ENCODE measurements at places on chromosomes 3 and 15.

- no peak for DNase-seq
These were observed 232.1 kb upstream of the CDIN1 start for GRCh38 chr15:36347272-36347858.

DNA sequence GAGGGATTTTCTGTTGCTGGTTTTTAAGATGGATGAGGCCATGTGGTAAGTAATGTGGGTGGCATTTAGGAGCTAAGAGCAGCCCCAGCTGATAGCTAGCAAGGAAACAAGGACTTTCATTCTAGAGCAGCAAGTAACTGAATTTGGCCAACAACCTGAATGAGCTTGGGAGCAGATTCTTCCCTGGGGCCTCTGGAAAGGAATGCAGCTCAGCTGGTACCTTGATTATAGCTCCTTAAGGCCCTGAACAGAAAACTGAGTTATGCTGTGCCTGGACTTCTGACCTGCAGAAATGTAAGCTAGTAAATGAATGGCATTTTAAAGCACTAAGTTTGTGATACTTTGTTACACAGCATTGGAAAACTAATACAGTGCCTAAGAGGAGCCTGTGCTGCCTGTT, 565.5 kb downstream of the PDCD6IP start:
- no peak for DNase-seq

DNA sequence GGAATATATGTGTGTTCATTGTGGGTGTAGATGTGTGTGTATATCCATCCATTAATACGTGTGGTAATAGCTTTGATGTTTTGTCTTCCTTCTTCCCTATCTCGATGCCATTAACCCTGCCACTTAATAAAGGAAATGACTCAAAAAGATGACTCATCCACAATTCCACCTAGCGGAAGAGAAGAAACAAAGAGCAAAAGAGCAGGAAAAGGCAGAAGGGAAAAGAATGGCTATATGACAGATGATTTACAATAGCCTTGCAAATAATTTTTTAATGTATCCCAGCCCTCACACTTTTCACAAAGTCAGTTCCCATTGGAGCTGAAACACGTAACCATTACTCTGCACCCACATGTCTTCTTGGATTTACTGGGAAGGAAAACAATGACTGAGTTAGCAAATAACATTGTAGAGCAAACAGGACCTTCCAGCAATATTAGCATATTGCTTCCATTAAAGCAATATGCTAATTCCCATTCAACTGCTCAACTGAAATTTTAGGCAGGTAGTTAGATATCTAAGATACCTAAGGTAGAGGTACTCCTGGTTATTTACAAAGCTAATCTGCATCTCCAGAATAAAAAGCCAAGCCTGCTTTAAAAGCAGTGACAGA, 197.2 kb downstream of the KCNAB1 start:
- DNase-seq: no peak

DNA sequence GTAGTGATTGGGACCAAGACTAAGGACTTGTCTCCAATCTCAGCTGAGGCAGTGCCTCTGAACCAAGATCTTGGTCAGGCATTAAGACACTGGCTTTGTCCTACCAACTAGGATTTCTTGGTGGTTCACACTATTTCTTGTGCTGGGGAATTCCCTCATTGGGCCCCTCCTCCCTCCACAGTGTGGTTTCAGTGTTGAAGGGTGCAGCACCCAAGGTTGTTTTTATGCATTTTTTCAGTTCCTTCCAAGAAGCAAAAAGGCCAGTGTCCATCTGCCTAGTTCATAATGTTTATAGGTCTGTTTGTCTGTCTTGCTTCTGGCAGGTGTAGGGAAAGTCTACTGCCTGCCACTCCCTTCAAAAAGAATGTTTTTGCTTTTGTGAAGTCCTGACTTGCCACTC, 10.6 kb upstream of the ITPKA start:
- DNase-seq: no peak

DNA sequence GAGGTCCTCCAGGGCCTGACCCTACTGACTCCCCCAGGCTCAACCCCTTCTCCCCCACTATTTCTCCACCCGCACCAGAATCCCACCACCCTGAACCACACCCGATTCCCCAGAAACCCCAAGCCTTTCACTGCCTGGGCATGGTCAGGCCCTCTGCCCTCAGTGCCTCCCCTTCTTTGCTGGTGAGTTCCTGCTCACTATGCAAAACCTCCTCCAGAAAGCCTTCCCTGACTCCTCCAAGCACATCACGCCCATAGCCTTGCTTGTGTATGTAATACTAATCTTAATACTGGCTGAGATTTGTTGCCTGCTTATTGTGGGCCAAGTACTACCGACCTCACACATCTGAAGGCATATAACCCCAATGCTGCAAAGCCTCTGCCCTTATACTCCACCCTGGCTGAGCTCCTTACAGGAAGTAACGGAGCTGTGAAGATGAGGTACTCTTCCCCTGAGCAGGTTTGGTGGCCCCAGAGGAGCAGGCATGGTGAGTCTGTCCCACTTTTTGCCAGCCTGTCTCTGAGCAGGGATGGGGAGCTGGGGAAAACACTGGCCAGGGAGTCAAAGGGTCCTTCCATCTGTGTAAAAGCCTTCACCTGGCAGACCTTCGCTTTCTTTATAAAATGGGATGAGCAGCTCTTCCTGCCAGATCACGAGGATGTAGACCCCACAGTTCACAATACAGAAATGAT, 9.5 kb downstream of the RAB6B start:
- DNase-seq: no peak

GRCh38 chr15:34366271-34367065, 528 bp downstream of the LPCAT4 start:
- DNase-seq: peak; percentile 74

- no peak for DNase-seq
These were observed 517.7 kb upstream of the TBL1XR1 start for GRCh38 chr3:177714945-177715344.

DNA sequence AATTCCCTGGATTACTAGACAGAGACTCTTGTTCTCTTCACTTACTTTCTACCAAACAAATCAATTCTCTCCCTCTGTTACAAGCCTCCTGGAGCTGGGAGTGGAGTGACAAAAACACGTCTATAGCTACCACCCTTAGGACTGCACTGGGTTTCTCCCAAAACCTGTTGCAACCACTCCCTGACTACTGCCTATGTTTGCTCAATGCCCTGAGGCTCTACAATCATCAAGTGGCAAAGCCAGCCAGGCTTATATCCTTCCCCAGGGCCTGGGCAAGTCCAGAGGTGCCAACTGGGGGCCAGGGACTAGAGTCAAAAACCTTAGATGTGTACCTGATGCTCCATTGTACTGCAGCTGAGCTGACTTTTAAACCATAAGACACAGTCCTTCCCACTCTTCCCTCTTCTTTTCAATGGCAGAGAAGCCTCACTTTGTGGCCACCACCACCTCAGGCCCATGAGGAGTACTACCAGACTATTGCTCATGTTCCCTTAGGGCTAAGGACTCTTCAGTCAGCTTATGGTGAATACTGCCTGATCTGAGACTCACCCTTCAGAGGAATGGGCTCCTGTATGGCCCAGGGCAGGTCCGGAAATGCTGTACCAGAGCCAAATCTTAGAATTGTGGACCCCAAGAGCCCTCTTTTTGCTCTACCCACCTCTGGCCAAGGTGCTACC, 125.4 kb upstream of the PLCL2 start:
- no peak for DNase-seq

GRCh38 chr3:114408736-114409670, 115.2 kb downstream of the TIGIT start:
- no peak for DNase-seq

GRCh38 chr15:100809587-100809986, 70.0 kb upstream of the ALDH1A3 start:
- DNase-seq: no peak

DNA sequence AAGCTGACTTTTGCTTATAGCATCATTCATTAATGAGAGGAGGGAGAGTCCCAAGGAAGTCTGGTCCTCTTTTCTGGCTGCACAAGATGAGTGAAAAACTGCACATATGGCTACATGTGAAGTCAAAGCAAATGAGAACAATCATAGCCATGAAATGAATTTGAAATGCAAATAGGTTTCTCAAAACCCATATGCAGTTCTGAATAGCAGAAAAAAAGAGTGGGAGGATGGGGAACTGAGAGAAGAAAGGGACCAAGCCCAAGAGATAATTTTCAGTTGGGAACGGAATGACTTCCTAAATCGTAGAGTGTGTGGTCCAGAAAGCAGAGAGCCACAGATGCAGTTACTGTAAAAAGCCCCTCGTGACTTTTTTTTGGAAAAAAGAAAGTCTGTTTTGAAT, 66.3 kb downstream of the GTPBP8 start:
- no peak for DNase-seq

DNA sequence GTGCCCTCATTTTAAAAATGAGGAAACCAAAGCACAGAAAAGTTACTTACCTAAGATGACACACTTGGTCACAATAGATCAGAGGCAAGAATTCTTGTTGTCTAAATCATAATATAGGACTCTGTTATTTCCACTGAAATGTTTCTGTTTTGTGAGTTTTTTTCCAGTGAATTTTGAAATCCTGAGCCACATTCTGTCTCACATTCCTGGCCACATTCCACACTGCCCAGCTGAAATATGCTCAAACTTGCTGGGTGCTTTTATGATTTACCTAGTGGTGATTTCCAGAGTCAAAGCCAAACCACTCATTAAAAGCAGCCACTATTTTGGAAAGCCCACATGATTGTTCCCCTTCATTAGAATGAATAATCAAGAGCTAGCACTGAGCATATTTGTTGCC, 82.3 kb upstream of the NPHP3 start:
- no peak for DNase-seq

GRCh38 chr15:88242586-88243555, 13.7 kb downstream of the NTRK3 start:
- no peak for DNase-seq

GRCh38 chr15:66454143-66454542, 43.4 kb downstream of the SNAPC5 start:
- DNase-seq: no peak

DNA sequence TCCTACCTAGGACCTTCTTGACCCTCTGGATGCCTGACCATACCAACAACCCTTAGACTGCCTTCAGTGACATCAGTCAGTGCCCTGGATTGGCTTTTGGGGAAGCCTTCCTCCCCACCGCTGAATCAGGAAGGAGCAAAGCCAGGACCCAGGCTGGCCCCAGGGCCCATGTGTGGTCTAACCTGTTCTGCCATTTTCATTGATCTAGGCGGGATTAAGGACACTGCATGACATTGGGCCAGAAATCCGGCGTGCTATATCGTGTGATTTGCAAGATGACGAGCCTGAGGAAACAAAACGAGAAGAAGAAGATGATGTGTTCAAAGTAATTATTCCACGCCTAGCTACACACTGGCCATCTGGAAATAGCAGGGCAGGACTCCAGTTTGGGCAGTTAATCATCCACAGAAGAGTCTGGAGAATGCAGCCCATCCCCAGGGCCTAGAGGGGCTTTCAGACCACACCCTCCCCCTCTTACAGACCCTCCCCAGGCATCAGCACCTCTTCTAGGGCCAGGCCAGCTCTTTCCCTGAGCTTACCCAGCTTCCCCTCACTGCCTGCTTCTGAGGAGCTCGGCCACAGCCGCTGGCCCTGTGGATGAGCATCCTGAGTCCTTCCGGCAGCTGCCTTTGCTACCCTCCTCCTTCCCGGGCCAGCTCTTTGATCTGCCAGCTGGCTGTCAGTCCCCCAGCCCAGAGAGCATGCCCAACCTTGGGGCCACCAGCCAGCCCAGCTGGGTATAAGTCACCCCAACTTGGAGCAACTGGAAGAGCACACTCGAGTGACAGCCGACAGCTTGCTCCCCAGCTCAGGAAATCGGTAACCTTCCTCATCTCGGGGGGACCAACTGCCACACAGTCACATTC, 45.9 kb downstream of the CHDH start:
- DNase-seq: no peak

GRCh38 chr15:73282567-73283365, 86.0 kb downstream of the HCN4 start:
- no peak for DNase-seq

- no peak for DNase-seq
These were observed 328.9 kb upstream of the TBL1XR1 start for GRCh38 chr3:177525987-177526712.

DNA sequence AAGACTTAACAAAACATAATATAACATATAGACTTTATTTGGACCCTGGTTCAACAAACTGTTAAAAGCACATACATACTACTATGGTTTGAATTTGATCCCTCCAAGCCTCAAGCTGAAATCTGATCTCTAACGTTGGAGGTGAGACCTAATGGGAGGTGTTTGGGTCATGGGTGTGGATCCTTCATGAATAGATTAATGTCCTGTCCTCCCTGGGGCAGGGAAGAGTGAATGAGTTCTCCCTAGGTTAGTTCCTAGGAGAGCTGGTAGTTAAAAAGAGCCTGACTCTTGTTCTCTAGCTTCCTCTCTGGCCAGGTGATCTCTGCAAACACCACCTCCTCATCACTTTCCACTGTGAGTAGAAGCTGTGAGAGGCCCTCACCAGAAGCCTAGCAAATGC, 36.4 kb downstream of the CLASP2 start:
- no peak for DNase-seq

GRCh38 chr3:191383124-191383523, 52.8 kb upstream of the UTS2B start:
- DNase-seq: no peak

- DNase-seq: no peak
These were observed 3.6 kb downstream of the ONECUT1 start for GRCh38 chr15:52786436-52787122.

- no peak for DNase-seq
These were observed 4.8 kb upstream of the CSPG5 start for GRCh38 chr3:47583320-47584075.

DNA sequence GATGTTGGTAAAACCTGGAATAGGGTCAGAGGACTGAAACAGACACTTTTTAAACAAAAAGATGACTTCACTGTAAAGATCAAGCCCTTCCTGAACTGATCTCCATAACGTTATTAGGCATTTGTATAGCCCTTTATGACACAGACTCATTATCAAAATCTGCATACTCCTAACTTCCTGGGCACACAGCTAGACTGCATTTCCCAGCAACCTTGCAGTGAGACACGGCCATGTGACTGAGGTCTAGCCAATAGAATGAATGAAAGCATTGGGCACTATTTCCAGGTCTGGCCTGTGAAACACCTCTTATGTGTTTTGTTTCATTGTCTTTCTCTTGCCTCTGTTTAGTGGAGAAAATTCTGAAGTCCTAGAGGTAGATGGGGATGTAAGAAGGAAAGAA, 270.4 kb downstream of the NR1D2 start:
- no peak for DNase-seq

GRCh38 chr3:130014526-130014925, 40.0 kb downstream of the TRH start:
- no peak for DNase-seq
